Pulmonary artery endothelial cell (primary cell): ENCODE measurements at places on chromosomes 4 and X.

DNA sequence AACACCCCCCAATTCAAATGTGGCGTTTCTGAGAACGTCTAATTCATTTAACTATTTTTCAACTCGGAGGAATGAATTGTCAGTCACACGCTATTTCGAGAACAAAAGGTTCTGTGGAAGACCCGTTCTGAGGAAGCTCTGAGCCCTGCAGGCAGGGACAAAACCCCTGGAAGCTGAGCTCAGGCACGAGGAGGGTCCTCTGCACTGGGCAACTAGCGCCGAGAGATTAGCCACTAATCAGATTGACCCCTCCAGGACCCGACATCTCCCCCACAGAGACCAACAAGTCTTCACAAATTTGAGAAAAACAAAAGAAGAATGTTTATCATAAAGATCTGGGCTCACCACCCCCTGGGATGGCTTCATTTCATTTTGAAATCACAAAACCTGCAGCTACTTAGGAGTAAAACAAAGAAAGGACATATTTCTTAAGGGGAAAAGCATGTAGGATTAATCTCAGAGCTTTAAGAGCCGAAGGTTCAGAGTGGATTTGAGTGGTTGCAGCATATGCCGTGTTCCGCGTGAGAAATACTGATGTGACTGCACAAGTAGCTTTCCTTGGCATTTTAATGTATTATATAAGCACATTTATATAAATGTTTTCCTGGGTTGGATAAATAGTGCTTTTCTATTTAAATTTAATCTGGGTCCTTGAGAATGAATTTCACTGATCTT, 41.8 kb downstream of the ADRA2C start:
- DNase-seq, result no peak

- DNase-seq, result no peak
Observed at GRCh38 chr4:122508083-122508482, 51.6 kb upstream of the IL2 start.

GRCh38 chr4:165588534-165589315, 209.9 kb downstream of the CPE start:
- no peak for DNase-seq

- no peak for DNase-seq
Observed at GRCh38 chr4:120842031-120842430, 80.5 kb downstream of the PRDM5 start.

DNA sequence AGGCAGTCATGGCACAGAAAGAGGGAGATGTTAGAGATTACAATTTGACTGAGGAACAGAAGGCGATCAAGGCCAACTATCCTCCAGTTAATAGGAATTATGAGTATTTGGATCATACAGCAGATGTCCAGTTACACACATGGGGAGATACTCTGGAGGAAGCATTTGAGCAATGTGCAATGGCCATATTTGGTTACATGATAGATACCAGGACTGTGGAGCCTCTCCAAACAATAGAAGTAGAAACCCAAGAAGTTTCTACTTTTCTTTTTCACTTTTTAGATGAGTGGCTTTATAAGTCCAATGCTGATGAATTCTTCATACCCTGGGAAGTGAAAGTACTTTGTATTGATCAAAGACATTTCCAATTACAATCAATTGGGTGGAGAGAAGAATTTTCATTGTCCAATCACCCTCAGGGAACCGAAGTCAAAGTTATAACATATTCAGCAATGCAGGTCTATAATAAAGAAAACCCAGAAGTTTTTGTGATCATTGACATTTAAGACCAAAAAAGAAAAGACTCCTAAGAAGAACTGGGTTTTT, 139.1 kb downstream of the MAB21L2 start:
- DNase-seq, result no peak

DNA sequence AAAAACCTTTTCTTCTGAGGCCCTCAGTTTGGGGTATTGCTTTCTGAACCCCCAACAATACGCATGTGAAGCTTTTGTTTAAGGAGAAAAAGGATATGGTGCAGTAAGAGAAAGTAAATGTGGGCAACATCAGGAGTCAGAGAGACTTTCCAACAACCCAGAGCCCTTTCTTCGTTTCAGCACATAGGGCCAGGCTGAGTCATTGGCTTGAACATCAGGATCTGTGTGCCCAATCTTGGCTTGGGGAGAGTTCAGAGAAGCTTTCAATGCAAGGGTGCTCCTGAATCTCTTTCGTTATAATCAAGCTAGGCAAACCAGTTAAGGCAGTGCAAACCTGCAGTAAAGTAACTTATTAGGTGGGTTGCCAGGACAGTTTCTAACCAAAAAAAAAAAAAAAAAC, 191.2 kb downstream of the FRMPD4 start:
- no peak for DNase-seq
